ENCODE measurements at places on chromosomes 3 and 15.

DNA sequence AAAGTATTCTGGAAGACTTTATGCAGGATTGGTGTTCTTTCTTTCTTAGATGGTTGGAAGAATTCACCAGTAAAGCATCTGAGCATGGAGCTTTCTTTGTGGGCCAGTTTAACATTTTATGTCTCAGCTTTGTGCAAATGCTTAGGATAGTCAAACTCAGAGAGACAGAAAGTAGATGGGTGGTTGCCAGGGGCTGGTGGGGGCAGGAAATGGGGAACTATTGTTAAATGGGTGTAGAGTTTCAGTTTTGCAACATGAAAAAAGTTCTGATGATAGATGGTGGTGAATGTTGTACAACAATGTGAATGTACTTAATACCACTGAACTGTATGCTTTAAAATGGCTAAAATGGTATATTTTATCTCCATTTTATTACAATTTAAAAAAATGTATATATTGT is 24.8 kb downstream of the SPCS1 start:
- DNase-seq, result no peak

GRCh38 chr3:14877469-14877868 is 58.7 kb downstream of the FGD5 start:
- DNase-seq, result no peak

DNA sequence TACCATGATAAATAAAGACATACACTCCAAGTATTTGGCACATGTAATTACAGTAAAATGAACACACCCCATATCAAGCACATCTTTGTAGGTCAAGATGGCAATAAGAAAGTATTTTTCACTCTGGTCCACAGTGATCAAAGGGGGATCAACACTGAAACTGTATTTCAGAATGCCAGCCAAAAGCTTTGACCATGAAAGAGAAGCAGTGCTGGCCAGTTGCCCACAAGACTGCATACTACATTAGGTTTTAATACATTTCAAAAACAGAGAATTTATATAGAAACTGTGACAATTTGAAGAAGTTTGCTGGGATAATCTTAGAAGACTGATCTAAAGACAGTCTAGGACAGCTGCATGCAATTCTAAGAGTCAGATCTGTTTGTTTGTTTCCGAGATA is 1035.3 kb downstream of the FHIT start:
- DNase-seq, result no peak

DNA sequence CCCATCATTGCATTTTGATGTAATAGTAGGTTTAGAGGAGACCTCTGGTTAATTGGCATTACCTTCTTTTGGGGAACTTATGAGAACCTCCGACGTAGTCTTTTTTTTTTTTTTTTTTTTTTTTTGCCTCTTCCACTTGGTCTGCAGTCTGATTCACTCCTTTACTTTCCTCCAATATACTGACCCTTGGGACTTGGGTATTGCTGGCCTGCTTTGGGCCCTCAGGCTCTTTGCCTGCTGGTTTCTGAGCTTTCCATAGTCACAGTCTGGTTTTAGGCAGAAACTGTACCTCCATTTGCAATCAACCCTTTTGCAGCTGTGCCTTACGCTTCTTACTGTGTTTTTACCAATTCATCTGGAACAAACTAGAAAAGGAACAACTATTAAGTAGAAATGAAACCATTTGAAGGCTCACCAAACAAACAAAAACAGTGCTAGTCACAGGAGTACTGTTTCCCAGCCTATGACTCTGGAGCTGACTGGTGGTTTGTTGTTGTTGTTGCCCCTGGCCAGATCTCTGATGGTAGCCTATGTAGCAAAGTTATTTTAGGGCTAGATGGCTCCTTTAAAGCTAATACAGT is 272.8 kb downstream of the BBX start:
- no peak for DNase-seq

DNA sequence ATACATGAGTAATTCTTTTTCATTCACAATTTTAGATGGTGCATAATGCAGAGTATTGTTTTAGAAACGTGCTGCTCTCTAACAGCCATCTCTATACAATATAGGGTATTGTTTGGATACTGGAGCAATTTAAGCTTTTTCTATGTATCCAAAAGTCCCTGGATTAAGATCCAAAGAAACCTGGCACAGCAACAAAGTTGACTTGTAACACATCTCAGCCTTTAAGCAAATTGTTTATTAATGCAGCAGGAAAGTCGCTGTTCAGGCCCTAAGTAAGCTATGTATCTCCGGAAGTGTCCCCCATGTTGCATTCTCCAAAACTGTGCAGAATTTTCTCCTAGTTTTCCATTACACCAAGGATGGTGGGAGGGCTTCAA is 7.3 kb downstream of the VGLL4 start:
- DNase-seq, result no peak

DNA sequence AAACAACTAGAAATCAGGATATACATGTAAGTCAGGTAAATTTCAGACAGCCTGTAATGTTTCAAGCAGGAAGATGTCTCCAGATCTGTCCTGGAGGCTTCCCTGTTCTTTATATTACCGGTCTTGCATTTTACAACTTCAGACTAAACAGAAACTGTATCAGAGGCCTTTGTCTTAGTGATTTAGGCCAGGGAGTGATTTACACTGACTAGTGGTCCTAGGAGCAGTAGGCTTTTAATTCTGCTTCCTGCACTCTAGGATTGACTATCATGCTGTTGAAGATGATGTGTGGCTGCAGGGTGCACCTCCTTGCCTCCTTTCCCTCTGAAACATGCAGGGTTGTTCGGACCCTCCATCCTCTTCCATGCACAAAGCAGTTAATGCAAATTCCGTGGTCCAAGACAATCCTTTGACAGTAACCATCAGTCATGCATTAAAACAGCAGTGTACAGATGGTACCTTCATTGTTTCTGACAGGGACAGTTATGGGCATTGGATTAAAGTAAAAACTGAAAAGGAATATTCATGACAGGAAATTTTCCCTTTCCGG is 27.6 kb downstream of the CHRNA7 start:
- no peak for DNase-seq

DNA sequence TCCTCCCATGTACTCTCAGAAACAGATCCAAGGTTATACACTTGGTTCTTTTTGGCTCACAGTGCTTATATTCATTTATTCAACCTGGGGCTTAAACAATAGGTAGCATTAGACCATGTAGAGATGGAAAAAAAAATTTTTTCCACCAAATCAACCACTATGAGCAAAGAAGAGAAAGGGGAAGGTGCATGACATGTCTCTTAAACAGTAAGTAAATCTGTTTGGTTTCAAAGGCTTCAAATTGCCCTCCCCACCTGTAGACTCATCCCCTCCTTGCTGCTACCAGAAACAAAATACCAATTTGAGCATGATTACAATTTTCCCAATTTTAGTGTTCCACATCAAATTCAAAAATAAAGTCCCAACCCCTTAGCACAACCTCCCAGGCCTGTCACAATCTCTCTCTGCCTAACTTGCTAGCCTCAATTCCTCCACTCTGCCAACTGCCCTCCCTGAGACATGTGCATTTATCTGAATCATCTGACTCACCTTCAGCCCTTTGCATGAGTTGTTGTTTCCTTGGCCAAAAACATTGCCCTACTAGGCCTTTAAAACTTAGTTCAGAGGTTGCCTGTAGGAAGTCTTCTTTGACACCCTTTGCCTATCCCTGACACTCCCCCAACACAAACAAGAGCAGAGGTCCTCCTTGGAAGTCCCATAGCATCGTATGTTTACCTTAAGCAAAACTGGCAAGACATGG is 30.3 kb upstream of the TSC22D2 start:
- DNase-seq, result no peak

DNA sequence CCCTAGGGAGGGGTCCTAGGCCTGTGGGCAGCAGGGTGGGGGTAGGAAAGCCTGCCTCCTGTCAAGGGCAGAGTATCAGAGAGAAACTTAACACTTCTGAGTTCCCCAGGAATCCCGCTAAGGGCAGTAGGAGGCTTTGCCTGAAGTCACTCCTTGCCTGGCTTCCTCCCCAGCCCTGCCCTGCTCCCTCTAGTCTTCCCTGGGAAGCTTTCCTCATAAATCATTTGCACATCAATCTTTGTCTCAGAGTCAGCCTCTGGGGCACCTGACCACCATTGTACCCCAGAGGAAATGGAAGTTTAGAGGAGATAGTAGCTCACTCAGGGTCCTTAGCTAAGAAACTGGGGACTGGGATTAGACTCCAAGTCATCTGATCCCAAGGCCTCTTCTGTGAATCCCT is 129.4 kb upstream of the TLE3 start:
- no peak for DNase-seq

DNA sequence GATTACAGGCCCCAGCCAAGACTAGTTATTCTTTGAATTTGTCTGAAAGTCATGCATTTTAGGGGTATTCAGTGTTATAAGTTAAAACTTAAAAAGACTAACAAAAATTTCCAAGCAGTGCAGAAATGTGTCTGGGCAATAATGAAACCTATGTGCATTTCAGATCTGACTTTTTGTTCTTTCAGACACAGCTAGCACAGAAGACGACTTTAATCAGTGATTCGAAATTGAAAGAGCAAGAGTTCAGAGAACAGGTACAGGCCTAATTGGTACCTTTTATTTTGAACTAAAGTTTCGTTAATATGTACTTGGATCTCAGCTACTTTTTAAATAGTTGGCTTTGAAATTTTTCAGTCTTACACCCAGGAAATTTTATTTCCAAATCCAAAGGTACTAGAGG is 163.1 kb upstream of the LRRFIP2 start:
- no peak for DNase-seq

DNA sequence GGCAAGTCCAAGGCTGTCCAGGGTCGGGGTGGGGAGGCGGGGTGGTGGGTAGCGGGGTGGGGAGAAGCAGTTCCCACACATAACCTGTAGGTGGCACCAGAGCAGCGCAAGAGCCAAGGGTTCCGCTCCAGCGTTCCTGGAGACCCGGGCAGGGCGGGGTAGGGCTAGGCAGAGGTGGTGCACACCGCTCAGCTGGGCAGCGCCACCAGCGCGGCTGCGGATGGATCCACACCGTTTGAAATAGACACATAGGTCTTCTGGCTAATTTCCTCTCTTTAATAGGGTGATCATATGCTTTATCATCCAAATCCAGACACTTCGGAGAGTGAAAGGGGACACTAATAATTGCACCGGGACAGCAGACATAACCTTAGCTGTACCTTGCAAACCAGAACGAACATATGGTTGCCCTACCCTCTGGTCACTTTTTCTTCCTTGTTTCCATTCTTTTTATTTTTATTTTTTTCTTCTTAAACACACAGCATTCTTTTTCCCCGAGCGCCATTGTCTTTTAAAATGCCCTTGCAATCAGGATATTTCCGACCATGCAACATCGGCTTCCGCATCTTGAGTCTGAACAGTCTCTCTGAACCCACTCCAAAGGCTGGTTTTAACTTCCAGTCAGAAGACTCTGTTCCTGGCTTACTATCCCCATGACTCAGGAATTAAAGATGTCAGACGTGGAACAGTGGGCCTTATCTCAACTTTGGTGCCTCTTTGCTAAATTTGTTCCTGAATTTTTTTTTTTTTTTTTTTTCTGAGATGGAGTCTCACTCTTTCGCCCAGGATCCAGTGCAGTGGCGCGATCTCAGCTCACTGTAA is 12.5 kb upstream of the ZSCAN2 start:
- DNase-seq, result peak; percentile 85

DNA sequence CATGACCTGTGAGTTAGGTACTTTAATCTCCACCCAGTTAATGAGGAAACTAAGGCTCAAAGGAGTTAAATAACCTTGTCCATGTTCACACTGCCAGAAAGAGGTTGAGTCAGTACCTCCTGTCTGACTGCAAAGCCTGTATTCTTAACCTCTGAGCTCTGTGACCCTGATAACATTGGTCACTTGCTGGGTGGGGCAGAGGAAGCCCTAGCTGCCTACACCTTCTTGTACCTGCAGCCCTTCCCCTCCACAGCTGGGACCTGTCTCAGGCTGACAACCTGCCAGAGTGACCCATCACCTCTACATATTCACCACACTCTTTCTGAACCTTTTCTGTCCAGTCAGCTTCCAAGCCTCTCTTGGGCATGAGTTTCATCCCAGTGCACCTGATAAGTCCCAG is 106.1 kb upstream of the HES1 start:
- no peak for DNase-seq

DNA sequence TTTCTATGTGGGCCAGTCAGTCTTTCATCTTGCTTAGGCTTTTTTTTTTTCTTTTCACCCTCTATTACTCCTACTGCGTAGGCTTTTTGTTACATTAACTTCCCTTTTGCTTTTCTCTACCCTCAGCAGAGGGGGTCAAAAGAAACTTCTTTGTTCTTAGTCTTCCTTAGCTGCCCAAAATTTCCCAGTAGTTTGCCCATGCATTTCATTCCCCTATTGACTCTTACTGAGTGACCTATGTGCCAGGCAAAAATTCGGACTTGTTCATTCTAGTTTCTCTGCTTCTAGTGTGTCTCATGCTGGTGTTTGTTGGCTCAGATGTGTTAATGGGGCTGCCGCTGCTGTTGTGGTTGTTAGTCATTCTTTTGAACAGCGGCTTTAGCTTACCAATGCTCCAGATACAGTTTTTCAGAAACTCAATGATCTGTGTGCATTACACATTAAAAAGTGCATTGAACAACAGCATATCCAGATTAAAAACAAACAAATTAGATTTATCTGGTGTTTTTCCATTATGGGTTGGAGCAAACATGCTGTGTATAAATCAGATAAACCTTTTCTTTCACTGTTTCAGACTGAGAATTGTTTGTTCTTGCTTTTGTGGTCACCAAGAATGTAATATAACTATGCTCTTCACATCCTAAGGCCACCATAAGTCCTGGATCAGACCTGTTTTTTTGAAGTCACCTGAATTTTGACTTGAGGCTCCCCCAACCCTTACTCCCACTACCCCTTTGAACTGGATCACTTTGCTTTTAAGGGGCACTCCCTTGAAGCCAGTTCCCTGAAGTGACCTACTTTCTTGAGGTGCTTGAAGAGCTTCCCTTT is 43.1 kb downstream of the PDE8A start:
- no peak for DNase-seq

GRCh38 chr3:52136513-52136912 is 17.7 kb downstream of the POC1A start:
- DNase-seq, result no peak

DNA sequence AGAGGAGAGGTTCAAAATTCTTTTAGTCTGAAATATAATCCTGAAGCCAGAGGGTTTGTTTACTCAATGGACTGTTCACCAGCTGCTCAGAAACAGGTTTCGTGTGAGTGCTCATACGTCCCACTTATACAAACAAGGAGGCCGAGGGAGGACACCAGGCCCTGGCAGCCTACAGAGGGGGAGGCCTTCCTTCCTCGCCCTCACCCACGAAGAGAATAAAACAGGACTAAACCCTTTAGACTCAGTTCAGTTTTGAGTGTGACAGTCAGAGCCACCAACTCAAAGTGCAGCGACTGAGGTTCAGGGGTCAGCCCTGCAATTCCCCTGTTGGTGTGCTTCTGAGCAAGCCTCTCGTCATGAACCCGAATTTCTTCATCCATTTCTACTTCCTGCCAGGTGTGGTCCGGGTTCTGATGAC is 17.3 kb downstream of the FAM174B start:
- DNase-seq, result no peak

DNA sequence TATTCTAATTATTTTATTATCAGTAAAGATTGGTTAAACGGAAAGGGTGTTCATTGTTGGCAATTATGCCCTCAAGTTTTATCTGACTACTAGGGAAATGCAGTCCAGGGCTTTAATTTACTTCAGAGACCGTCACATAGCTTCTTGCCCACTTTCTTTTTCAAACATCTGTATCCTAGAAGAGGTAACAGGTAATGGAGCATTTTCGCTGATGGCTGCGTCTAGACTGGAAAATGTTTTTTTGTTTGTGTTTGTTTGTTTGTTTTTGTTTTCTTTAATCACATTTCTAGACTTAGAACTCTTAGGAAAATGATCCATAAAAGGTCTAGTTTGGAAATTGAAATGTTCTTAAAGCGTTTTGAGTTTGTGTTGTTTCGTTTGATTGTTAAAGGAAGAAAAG is 71.4 kb downstream of the ANXA2 start:
- DNase-seq, result no peak

Data from D721Med (cell line).